ENCODE measurements at places on chromosomes 6 and 20.
A peak's percentile ranks its signal among the peaks of the same experiment; 100 is the strongest.

DNA sequence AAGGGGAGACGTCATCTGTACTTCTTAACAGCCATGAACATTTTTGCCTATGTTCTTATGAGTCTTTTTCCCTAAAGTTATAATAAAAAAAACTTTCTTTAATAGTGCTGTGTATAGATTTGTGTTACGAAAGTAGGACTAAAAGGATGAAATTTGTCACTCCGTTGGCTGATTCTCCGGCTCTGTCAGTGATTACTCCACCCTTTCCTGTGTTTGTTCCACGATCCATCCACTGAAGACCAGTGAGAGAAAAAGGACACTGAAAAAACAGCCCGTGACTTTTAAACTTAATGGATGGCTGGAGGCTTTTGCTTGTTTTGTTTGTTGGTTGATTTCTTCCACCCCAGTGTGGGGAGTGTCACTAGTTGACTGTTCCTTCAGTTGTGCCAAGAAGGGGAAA is 232.0 kb upstream of the NOX3 start:
- no peak for DNase-seq

GRCh38 chr6:114592506-114592905 is 249.7 kb upstream of the HS3ST5 start:
- DNase-seq: no peak

DNA sequence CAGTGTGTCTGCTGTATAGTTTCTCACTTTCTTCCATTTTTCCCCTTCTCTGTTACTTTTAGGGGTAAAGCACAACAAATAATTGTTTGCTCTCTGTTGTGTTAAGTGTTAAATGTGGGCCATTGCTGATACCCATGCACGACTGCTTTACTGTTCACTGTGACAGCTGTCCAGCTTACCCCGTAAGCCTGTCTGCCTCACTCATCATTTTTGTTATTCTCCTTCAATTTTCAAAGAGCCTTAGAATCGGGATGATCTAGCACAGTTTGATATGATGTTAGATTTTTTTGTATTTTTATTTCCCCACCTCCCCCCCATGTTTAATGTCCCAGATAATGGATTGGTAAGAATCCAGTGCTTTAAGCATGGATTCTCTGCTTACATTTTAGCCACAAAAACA is 41.2 kb upstream of the MLIP start:
- no peak for DNase-seq

DNA sequence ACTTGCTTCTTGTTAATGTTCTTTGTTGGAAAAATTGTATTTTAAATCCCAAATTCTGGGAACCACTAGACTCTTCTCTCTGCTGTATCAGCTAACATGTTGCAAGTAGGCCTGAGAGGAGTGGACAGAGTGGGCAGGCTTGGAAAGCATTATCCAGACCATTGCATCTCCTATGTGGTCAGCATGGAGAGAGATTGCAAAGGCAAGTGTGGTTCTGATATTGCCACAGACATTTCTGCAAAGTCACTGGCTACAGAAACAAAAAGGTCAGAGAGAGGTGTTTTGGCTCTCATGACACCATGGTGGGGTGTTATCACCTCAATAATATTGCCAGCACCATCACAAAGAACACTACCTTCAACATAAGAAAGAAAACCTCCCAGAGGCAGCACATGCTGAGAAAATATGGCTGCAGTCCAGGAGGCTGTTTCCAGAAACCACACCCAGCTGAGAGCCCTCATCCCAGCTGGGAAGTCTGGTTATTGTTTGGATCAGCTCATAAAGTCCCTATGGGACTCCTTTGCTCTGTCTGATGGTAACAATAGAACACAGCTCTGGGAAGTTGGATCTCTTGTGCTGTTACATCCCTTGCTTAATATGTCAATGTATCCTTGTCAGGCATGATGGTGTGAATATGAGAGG is 78.2 kb upstream of the TBX18 start:
- DNase-seq: no peak

- DNase-seq: no peak
These were observed 95.1 kb upstream of the RNF217 start for GRCh38 chr6:124867121-124867520.

DNA sequence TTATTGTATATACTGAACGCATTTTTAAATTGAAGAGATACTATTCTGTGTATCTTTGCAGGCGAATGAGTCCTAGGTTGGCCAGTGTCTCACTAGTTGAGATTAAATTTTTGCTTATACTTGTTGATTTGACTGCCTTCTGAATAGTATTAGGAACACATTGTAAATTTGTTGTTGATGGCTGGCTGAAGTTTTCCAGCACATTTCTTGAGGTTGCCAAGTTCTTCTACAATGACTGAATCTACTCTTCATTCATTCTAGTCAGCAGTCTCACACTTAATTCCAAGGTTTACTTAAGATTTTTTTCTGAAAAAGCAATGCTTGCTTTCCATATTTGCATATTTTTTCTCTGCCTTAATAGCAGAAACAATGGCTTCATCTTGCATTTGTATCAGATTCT is 151.7 kb downstream of the ZFAND3 start:
- DNase-seq: no peak

- DNase-seq: no peak
These were observed 41.1 kb downstream of the KLHL31 start for GRCh38 chr6:53624502-53624901.

DNA sequence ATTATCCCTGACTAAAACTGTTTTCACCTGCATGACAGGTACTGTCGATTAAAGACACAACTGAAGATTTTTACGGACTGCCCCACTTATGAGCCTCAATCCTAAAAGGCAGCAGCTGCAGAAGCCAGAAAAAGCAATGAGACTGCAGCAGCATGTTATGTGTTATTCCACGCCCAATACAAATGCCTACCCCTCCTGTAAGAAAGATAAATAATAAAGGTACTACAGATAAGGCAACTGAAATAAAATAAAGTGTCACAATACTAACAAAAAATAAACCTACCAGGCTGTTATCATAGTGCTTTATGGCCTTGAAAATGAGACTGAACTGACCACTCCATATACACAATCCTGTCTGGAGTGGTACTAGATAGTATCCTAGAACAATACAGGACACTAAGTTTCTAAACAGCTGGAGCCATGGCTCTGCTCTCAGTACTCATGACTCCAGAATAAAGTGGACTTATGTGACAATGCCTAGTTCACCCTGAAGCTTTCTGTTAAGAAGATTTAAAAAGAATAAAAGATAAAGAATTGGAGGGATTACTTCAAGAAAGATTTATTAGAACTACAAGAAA is 9.5 kb downstream of the BCLAF1 start:
- DNase-seq: no peak

- DNase-seq: no peak
These were observed 326.1 kb downstream of the PRL start for GRCh38 chr6:21970569-21971300.

DNA sequence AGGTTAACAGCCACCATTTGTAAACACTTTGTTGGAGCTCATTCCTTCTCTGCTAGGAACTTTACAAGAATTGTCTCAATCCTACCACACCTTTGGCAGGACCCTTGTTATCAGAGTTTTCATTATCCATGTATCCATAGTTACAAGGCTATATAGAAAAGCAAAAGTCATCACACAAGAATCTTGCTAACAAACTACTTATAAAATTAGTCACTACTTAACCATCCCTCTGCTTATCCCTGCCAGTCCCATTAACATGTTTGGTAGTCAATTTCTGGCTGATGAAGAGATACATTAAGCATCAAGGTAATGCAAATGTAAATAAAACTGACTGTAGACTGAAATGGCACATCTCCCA is 10.4 kb downstream of the ZSWIM3 start:
- no peak for DNase-seq

- DNase-seq: peak; percentile 19
These were observed 68.2 kb downstream of the RTN4IP1 start for GRCh38 chr6:106560996-106561685.

- no peak for DNase-seq
These were observed 12.9 kb upstream of the MYBL2 start for GRCh38 chr20:43653966-43654365.

GRCh38 chr6:56241124-56241802 is 6.1 kb downstream of the COL21A1 start:
- DNase-seq: no peak

GRCh38 chr20:33611106-33611505 is 51.0 kb upstream of the C20orf144 start:
- DNase-seq: no peak

DNA sequence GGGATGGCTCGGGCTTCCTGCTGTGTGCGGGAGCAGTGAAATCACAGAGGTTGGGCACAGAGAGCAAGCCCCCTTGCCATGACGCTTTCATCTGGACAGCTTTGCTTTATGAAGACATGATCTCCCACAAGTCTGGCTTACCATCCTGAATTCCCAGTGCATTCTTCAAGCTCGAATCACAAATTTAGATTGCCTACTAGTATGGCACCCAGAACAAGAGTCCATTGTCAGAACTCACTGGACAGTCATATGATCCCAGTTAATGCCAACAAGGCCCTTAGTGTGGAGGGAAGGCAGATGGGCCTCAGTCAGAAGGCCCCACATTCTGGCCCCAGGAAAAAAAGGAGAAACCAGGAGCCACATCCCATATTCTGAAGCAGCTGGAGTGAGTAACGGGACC is 147.3 kb upstream of the FOXQ1 start:
- DNase-seq: no peak

GRCh38 chr6:138844192-138844591 is 48.3 kb downstream of the ECT2L start:
- DNase-seq: no peak

GRCh38 chr6:55496201-55496600 is 82.8 kb downstream of the HMGCLL1 start:
- no peak for DNase-seq

- no peak for DNase-seq
These were observed 152.5 kb downstream of the FOXC1 start for GRCh38 chr6:1762203-1762602.

DNA sequence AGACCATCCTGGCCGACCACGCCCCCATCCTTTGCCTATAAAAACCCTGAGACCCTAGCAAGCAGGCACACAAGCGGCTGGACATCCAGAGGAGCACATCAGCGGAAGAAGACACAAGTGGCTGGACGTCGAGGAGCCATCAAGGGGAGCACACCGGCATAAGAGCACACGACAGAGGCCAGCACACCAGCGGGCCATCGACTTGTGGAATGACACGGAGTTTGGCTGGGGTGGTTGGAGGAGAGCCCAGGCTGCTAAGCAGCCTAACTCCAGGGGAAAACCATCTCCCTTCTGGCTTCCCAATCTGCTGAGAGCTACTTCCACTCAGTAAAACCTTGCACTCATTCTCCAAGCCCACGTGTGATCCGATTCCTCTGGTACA is 44.8 kb upstream of the BCLAF1 start:
- DNase-seq: no peak

DNA sequence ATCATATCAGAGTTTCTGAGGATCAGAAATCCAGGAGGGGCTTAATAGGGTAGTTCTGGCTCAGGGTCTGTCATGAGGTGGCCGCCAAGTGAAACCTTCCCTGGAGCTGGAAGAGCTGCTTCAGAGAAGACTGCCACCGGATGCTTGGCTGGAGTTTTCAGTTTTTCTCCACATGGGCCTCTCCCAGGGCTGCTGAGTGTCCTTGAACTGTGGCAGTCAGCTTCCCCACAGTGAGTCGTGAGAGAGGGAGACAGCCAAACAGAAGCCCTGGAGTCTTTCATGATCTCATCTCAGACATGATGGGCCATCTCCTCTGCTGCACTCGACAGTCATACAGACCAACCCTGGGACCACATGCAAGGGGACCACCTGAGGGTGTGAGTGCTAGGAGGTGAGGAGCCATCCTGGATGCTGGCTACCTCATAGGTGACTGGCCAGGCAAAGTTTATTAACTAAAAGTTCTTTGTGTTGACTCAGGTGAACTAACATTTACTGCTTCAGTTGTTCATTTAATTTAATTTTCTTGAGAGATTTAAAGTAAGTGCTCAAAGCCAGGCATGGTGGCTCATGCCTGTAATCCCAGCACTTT is 71.5 kb downstream of the SHLD1 start:
- DNase-seq: no peak

- DNase-seq: no peak
These were observed 263.8 kb downstream of the ALDH8A1 start for GRCh38 chr6:134686071-134686470.

- no peak for DNase-seq
These were observed 9.3 kb downstream of the NTSR1 start for GRCh38 chr20:62717933-62718332.

- DNase-seq: no peak
These were observed 63.3 kb downstream of the SASH1 start for GRCh38 chr6:148405894-148406293.

- DNase-seq: no peak
These were observed 174.1 kb downstream of the CDH26 start for GRCh38 chr20:60132162-60132826.

DNA sequence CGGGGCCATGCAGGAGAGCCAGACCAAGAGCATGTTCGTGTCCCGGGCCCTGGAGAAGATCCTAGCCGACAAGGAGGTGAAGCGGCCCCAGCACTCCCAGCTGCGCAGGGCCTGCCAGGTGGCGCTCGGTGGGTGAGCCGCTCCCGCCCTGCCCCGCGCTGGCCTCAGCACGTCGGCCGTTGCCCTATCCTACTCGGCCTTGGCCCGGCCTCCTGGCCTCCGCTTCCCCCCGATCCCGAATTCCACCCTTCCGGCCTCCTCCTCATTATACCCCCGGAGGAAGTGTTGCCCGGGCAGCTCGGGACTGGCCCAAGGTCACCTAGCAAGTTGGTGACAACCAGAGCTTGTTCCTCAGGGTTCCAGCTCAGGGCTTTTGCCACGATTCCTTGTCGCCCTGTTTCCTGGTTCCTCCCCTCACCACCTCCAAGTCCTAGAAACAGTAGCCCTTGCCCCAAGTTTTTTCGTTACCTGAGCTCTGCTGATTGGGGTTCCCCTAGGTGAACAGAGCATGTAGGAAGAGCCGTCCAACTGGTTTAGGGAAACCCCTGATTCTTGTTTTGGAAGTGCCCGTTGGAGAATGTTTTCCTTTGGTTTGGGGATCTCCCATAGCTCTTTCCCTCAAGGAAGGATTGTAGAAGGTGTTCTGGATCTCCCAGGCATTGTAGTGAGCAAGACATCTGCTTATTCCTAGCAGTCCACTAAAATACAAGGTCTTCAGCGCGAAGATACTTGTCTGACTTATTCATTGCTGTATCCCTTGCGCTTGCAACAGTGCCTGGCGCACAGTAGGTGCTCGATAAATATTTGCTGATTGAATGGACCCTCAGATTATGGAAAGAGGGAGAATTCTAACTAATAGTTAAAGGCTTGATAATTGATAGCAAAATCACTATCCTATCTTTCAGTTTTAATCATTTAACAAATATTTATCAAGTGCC is 641 bp downstream of the ARFGEF2 start:
- DNase-seq: no peak

DNA sequence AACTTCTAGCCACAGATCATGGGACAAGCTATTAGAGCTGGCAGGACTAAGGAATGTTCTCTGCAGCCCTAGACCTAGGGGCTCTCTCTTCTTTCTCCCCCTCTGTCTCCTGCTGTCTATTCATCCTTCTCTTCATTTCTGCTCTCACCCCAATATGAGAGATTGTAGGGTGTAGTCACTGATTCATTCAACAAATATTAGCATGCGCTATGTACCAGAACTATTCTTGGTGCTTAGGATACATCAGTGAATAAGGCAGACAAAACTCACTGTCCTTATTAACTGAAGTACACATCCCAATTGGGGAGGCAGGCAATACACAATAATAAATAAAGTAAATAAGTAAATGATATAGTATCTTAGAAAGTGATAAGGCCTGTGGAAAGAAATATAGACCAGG is 14.7 kb upstream of the SIRPB2 start:
- DNase-seq: no peak
